ENCODE measurements at places on chromosomes 13 and 19. TPM values are rescaled to one million over a fixed set of nuclear protein-coding genes. Genes with fewer than 3 reads are reported as not detected.

DNA sequence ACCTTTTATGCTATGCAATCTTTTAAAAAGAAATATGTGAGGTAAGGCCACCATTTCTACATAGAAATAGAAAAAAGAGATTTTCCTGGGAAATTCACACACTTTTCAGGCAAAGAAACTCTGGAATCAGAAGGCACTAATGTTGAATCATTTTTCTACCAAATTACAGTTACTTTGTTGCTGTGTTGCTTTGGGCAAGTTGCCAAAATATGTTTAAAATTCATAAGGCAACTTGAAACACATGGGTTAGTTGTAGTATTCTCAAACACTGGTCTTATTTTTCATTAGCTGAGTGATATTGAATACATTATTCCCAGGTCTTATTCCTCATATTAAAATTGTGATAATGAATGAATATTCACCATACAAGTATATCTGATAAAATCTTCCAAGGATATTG lies 195.0 kb upstream of the SLITRK1 start:
- H3K27me3 ChIP-seq, result no peaks in the 10 kb centered on the region
- no peak overlapping the region for H3K4me3 ChIP-seq
- H3K36me3 ChIP-seq, result no peaks in the 10 kb centered on the region
- DNase-seq, result no peak
- H3K27ac ChIP-seq, result no peak overlapping the region

DNA sequence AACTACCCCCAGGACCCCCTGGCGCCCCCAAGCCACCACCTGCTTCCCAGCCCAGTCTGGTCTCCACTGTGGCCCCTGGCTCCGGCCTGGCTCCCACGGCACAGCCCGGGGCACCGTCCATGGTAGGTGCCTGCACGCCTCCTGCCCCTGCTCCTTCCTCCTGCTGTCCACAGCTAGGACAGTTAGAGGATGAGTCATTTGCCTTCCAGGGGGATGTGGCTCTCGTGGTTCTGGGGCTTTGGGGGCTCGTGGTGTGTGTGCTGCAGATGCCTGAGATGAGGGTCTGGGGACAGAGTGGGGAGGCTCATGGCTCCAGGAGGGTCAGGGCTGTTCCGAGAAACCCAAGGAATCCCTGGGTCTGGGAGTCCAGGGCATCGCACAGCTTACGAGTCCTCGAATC lies 12.7 kb downstream of the MED25 start:
- no peaks in the 10 kb centered on the region for H3K27me3 ChIP-seq
- no peak for DNase-seq
- no peak overlapping the region for H3K4me3 ChIP-seq
- peaks cover 68% of the 10 kb centered on the region for H3K36me3 ChIP-seq

GRCh38 chr13:46778890-46779289 lies 18.1 kb downstream of the ESD start:
- no peak overlapping the region for H3K4me3 ChIP-seq
- H3K27me3 ChIP-seq, result no peaks in the 10 kb centered on the region
- DNase-seq, result no peak
- H3K4me1 ChIP-seq, result no peaks in the 10 kb centered on the region

- H3K27ac ChIP-seq, result peak overlapping the region; percentile 15
- DNase-seq, result no peak
- H3K36me3 ChIP-seq, result peaks cover 20% of the 10 kb centered on the region
- H3K4me3 ChIP-seq, result no peak overlapping the region
- peaks cover 13% of the 10 kb centered on the region for H3K4me1 ChIP-seq
Measured at GRCh38 chr19:13817018-13817614, 21.9 kb downstream of the ZSWIM4 start.

DNA sequence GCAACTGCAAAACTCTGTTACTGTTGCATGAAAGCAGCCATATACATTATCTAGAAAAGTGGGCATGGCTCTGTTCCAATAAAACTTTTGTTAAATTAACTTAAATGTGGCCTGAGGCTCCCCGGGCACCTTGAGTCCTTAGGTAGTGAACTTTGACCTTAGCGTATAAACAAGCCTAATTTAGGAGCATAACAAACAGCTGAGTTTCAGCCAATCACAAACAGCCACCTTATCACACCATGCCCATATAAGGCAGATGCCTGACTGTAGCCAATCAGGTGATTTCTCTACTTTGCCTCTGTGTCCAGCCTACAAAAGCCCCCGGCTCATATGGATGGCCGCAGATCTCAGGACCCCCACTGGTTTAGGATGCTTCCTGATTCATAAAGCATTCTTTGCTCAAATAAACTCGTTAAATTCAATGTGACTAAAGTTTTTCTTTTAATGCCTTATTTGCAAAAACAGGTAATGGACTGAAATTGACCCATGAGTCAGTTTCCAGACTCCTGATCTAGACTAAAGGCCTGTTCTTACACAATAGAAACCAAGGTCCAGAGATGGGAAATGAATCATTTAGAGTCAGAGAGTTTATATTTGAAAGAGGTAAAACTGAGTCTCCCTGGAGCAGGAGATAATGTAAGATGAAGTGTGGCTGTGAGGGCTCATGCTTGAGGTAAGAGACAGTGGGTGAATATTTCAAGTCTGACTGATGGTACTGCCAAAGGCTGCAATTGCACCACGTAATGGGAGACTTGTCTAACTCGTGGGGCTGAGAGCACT lies 130.2 kb downstream of the FGF9 start:
- no peak for DNase-seq
- no peaks in the 10 kb centered on the region for H3K36me3 ChIP-seq
- no peaks in the 10 kb centered on the region for H3K4me1 ChIP-seq

GRCh38 chr13:96388598-96388997 lies 298.7 kb downstream of the HS6ST3 start:
- no peak for DNase-seq
- H3K27ac ChIP-seq, result no peak overlapping the region
- H3K36me3 ChIP-seq, result no peaks in the 10 kb centered on the region
- H3K4me1 ChIP-seq, result no peaks in the 10 kb centered on the region
- H3K27me3 ChIP-seq, result no peaks in the 10 kb centered on the region

GRCh38 chr13:106681536-106681935 lies 113.6 kb upstream of the ARGLU1 start:
- H3K36me3 ChIP-seq, result no peaks in the 10 kb centered on the region
- H3K4me1 ChIP-seq, result no peaks in the 10 kb centered on the region
- DNase-seq, result no peak
- no peaks in the 10 kb centered on the region for H3K27me3 ChIP-seq
- H3K27ac ChIP-seq, result no peak overlapping the region
- H3K4me3 ChIP-seq, result no peak overlapping the region

NLRP5 gene
- total RNA-seq, result not detected

GRCh38 chr19:5068233-5069072 lies 99.5 kb downstream of the KDM4B start:
- DNase-seq, result no peak
- no peak overlapping the region for H3K4me3 ChIP-seq
- H3K27ac ChIP-seq, result no peak overlapping the region

C19orf25 gene
- total RNA-seq, result 22.8 TPM

DNA sequence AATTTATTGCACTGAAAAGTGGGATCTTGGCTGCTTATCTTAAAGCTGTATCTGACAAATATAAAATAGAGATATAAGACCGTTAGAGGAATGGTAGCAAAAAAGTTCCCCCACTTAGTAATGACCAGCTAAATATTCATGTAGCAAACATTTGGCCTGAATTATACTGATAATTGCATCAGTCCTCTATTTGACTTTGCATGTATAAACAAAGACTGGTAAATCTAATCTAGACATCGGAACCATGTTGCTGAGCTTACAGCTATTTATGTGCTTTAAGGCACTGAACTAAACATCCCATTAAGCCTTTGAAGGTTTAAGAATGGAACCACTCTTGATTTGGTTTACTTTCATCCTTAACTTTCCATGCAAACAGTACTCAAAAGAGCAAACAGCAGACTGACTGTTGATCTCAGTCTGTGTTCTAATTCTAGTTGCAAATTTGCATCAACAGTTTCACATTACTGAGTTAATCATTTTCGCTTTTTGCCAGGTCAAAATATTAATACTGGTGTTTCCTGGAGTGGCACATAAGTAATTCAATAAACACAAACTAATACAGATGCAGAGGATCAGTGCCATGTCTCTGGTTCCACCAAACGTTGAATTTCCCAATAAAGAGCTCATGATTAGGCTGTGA lies 203.5 kb upstream of the HTR2A start:
- no peak overlapping the region for H3K27ac ChIP-seq
- no peak overlapping the region for H3K4me3 ChIP-seq
- no peaks in the 10 kb centered on the region for H3K4me1 ChIP-seq

GRCh38 chr19:23991170-23991569 lies 76.5 kb downstream of the ZNF726 start:
- H3K4me3 ChIP-seq, result no peak overlapping the region
- no peaks in the 10 kb centered on the region for H3K4me1 ChIP-seq
- H3K27ac ChIP-seq, result no peak overlapping the region
- no peaks in the 10 kb centered on the region for H3K36me3 ChIP-seq

ZNF726 gene
- total RNA-seq, result 10.5 TPM

GRCh38 chr19:50607874-50608785 lies 31.6 kb downstream of the SYT3 start:
- peak; percentile 4 for DNase-seq
- H3K27me3 ChIP-seq, result peaks cover 17% of the 10 kb centered on the region
- no peak overlapping the region for H3K4me3 ChIP-seq

All from thymus (tissue), 14 donors.